Vagina (tissue), 2 donors: ENCODE measurements at places on chromosomes 1 and 21. TPM values are rescaled to one million over a fixed set of nuclear protein-coding genes. Genes with fewer than 3 reads are reported as not detected.

- H3K27ac ChIP-seq: no peak overlapping the region
- DNase-seq: no peak
- H3K36me3 ChIP-seq: no peaks in the 10 kb centered on the region
- no peaks in the 10 kb centered on the region for H3K4me1 ChIP-seq
These were observed 66.0 kb upstream of the SCYL3 start for GRCh38 chr1:169959686-169960085.

GRCh38 chr21:29219165-29219770 is 79.5 kb upstream of the BACH1 start:
- DNase-seq: no peak
- peaks cover 6% of the 10 kb centered on the region for H3K4me1 ChIP-seq
- no peaks in the 10 kb centered on the region for H3K36me3 ChIP-seq

GRCh38 chr1:2646837-2647236 is 14.0 kb upstream of the MMEL1 start:
- H3K27me3 ChIP-seq: no peaks in the 10 kb centered on the region
- H3K4me1 ChIP-seq: peaks cover 18% of the 10 kb centered on the region
- no peak for DNase-seq
- H3K36me3 ChIP-seq: no peaks in the 10 kb centered on the region

- H3K4me3 ChIP-seq: no peak overlapping the region
- no peaks in the 10 kb centered on the region for H3K27me3 ChIP-seq
- no peak for DNase-seq
These were observed 16.0 kb downstream of the ENO1 start for GRCh38 chr1:8862528-8862927.

- H3K4me1 ChIP-seq: peaks cover 4% of the 10 kb centered on the region
- no peaks in the 10 kb centered on the region for H3K36me3 ChIP-seq
- DNase-seq: no peak
These were observed 122.1 kb upstream of the SERBP1 start for GRCh38 chr1:67552336-67552759.

GRCh38 chr1:209157546-209158249 is 425.8 kb upstream of the CAMK1G start:
- H3K4me3 ChIP-seq: no peak overlapping the region
- H3K4me1 ChIP-seq: no peaks in the 10 kb centered on the region
- H3K27me3 ChIP-seq: no peaks in the 10 kb centered on the region

- no peaks in the 10 kb centered on the region for H3K36me3 ChIP-seq
- DNase-seq: no peak
- no peaks in the 10 kb centered on the region for H3K27me3 ChIP-seq
- H3K27ac ChIP-seq: no peak overlapping the region
- no peaks in the 10 kb centered on the region for H3K4me1 ChIP-seq
These were observed 257.2 kb upstream of the HOOK1 start for GRCh38 chr1:59557549-59557885.

DNA sequence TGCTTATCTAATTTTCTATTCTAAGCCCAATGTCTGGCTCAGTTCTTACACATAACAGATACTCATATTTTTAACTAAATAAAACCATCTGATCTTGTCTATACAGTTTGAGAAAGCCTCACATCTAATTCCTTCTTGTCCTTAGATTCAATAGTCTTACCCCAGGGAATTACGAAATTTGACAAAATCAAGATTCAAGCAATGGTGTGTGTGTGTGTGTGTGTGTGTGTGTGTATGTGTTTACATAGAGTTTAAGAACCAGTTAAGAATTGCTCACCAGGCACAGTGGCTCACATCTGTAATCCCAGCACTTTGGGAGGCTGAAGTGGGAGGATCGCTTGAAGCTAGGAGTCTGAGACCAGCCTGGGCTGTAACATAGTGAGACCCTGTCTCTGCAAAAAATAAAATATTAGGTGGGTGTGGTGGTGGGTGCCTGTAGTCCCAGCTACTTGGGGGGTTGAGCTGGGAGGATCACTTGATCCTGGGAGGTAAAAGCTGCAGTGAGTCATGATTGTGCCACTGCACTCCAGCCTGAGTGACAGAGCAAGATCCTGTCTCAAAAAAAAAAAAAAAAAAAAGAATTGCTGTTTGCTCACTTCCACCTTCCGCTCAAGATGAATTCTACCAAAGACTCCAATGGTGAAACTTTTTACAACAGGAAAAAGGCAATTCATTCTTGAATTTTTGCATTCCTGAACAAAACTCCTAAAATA is 6.2 kb downstream of the WDR64 start:
- no peak overlapping the region for H3K4me3 ChIP-seq
- no peaks in the 10 kb centered on the region for H3K4me1 ChIP-seq
- H3K27me3 ChIP-seq: no peaks in the 10 kb centered on the region
- DNase-seq: no peak

DNA sequence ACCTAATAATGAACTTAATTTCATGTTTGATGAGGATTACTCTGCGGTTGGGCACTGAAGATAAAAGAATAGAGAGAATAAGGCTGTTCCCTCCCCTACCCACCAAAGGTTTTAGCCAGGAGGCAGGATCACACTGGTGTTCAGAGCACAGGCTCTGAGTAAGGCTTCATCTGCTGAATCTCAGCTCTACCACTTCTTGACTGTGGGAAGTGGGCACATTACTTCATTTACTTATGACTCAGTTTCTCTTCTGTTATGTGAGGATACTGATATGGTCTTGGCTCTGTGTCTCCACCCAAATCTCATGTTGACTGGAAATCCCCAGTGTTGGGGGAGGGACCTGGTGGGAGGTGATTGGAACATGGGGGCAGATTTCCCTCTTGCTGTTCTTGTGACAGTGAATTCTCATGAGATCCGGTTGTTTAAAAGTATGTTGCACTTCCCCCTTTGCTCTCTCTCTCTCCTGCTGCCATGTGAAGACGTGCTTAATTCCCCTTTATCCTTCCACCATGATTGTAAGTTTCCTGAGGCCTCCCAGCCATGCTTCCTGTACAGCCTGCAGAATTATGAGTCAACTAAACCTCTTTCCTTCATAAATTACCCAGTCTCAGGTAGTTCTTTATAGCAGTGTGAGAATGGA is 79.7 kb downstream of the SMYD2 start:
- H3K27me3 ChIP-seq: no peaks in the 10 kb centered on the region
- no peak overlapping the region for H3K27ac ChIP-seq
- DNase-seq: no peak
- no peak overlapping the region for H3K4me3 ChIP-seq

DNA sequence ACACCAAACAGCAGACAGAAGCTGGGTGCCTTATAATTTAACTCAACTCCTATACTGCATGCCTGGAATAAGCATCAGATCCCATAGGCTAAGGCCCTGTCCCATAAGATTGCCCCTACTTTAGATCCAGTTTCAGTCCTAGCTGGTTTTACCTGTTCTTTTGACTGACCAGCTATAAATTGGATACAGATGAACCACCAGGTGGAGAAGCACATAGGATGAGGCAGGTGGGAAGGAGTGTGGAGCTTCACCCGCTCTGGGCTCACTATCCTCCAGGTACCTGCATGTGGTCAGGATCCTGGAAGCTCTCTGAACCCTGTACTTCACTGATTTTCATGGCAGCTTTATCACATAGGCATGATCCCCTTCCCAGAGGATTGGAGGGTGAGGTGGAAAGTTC is 51.3 kb downstream of the MAST2 start:
- H3K27ac ChIP-seq: no peak overlapping the region
- H3K27me3 ChIP-seq: no peaks in the 10 kb centered on the region
- H3K4me3 ChIP-seq: no peak overlapping the region
- DNase-seq: no peak

- no peaks in the 10 kb centered on the region for H3K27me3 ChIP-seq
- no peaks in the 10 kb centered on the region for H3K36me3 ChIP-seq
- no peaks in the 10 kb centered on the region for H3K4me1 ChIP-seq
- no peak overlapping the region for H3K4me3 ChIP-seq
- H3K27ac ChIP-seq: no peak overlapping the region
- no peak for DNase-seq
These were observed 22.6 kb downstream of the CACNA1S start for GRCh38 chr1:201089596-201089995.

GRCh38 chr1:92244376-92244775 is 26.7 kb downstream of the C1orf146 start:
- H3K27ac ChIP-seq: no peak overlapping the region
- H3K27me3 ChIP-seq: no peaks in the 10 kb centered on the region
- peaks cover 6% of the 10 kb centered on the region for H3K36me3 ChIP-seq
- no peak for DNase-seq
- no peak overlapping the region for H3K4me3 ChIP-seq

GRCh38 chr1:6093071-6093470 is 47.4 kb downstream of the KCNAB2 start:
- no peaks in the 10 kb centered on the region for H3K27me3 ChIP-seq
- H3K36me3 ChIP-seq: no peaks in the 10 kb centered on the region
- H3K4me3 ChIP-seq: no peak overlapping the region

- no peaks in the 10 kb centered on the region for H3K36me3 ChIP-seq
- no peak overlapping the region for H3K4me3 ChIP-seq
- H3K4me1 ChIP-seq: no peaks in the 10 kb centered on the region
- no peak overlapping the region for H3K27ac ChIP-seq
These were observed 326.0 kb upstream of the RUNX1 start for GRCh38 chr21:35375115-35375514.

DNA sequence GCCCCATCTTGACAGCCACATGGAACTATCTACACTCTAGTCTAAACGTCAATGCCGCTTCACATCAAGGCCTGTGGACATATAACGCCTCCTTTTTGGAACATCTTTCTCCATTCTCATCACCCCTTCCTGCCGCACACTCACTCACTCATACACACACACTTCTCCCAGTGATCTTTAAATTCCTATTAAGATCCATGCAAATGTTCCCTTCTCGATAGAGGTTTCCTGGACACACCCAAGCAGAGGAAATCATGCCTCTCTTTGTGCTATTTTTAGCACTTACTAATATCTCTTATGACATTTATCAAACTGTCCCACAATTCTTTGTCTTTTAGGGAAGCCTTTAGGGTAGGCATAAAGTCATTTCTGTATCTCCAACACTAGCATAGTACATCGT is 28.2 kb upstream of the SLAMF9 start:
- no peak overlapping the region for H3K27ac ChIP-seq
- no peaks in the 10 kb centered on the region for H3K4me1 ChIP-seq
- H3K36me3 ChIP-seq: no peaks in the 10 kb centered on the region
- DNase-seq: no peak
- H3K27me3 ChIP-seq: no peaks in the 10 kb centered on the region
- H3K4me3 ChIP-seq: no peak overlapping the region

GRCh38 chr21:43374228-43374885 is 52.6 kb downstream of the SIK1 start:
- H3K36me3 ChIP-seq: no peaks in the 10 kb centered on the region
- H3K4me3 ChIP-seq: no peak overlapping the region
- peaks cover 28% of the 10 kb centered on the region for H3K4me1 ChIP-seq
- H3K27me3 ChIP-seq: no peaks in the 10 kb centered on the region

DNA sequence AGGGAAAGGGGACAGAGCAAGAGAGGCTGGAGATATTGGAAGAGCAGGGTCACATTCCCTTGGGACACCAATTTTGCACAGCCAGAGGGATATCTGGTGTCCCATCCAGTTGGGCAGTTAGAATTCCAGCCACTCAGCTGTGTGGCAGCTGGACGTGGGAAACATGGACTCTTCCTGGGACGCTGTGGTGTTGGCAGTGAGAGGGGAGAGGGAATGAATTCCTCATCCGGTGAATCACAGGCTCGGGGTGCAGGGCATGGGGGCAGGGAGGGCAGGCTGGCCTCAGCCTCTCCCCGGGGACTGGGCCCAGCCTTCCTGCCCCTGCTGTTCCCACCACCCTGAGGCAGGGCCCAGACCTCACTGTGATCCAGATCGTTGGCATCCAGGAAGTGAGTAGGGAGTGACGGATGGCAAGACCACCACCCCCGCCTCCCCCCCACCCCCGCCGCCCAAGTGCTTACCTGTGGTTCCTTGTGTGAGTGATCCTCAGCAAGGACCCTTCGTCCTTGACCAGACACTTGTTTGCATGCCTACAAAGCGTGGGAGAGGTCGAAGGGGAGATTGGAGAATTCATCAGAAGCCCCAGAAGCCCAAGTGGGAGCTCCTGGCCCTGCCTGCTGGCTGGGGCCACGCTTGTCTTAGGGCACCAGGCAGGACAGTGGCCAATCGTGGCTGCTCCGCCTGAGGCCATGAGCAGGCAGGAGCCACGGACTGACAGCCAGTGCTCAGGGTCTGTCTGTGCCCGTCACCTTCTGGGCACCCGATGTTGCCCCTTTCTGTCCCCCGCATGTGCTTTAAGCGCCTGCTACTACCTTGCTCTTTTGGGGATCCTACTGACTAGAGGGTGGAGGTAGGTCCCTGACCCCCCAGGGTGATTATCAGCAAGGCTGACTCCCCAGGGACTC is 8.7 kb downstream of the WNT3A start:
- no peaks in the 10 kb centered on the region for H3K27me3 ChIP-seq
- H3K27ac ChIP-seq: no peak overlapping the region
- no peaks in the 10 kb centered on the region for H3K4me1 ChIP-seq
- no peak for DNase-seq
- H3K4me3 ChIP-seq: no peak overlapping the region

DNA sequence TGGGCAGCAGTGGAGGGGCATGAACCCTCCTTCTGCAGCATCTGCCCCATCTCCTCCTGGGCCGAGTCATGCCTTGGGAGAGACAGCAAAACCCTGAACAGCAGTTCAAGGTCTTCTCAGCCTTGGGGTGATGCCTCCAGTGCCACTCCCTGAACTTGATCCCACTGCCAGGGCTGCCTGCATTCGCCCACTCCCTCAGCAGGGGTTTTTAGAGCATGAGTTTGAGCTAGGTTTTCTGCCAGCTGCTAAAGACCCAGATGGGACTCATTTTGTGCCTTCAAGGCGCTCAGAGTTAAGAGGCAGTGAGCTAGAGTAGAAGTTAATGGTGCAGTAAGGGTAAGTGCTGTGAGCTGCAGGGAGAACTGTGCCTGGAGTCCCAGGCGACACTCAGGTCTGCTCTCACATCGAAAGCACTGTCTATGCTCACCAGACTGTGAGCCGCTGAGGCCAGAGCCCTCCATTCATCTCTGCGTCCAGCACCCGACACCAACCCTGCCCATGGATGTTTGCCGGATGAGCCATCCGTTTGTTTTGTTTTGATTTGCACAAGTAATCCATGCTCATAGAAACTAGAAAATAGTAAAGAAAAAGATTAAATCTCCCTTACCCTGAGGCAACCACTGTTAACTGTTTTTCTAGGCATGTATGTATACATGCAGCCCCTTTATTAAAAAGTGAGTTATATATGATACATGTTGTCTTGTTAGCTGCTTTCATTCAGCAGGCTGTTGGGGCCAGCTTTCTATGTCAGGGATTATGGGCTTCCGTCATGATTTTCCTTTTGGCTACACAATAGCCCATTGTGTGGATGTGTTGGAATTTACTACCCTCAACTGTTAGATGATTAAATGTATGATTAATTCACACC is 67.8 kb downstream of the VPS26C start:
- H3K4me1 ChIP-seq: no peaks in the 10 kb centered on the region
- no peak overlapping the region for H3K4me3 ChIP-seq
- no peaks in the 10 kb centered on the region for H3K27me3 ChIP-seq
- no peaks in the 10 kb centered on the region for H3K36me3 ChIP-seq

GRCh38 chr1:52654063-52654462 is 21.1 kb downstream of the SHISAL2A start:
- H3K27me3 ChIP-seq: no peaks in the 10 kb centered on the region
- H3K27ac ChIP-seq: no peak overlapping the region
- H3K4me1 ChIP-seq: no peaks in the 10 kb centered on the region
- no peaks in the 10 kb centered on the region for H3K36me3 ChIP-seq
- H3K4me3 ChIP-seq: no peak overlapping the region

CDK18 gene
- total RNA-seq: 27.0 TPM

PRKAA2 gene
- 3.7 TPM for total RNA-seq

OPTC gene
- total RNA-seq: not detected

OLFML3 gene
- 108 TPM for total RNA-seq

XKR8 gene
- 7.4 TPM for total RNA-seq

RGS1 gene
- 145 TPM for total RNA-seq

NHLH1 gene
- total RNA-seq: not detected

ADGRB2 gene
- total RNA-seq: 3.9 TPM

CLDN14 gene
- total RNA-seq: not detected
